Kasumi-1 (cell line): ENCODE measurements at places on chromosomes 5 and 9.
A peak's percentile ranks its signal among the peaks of the same experiment; 100 is the strongest.

DNA sequence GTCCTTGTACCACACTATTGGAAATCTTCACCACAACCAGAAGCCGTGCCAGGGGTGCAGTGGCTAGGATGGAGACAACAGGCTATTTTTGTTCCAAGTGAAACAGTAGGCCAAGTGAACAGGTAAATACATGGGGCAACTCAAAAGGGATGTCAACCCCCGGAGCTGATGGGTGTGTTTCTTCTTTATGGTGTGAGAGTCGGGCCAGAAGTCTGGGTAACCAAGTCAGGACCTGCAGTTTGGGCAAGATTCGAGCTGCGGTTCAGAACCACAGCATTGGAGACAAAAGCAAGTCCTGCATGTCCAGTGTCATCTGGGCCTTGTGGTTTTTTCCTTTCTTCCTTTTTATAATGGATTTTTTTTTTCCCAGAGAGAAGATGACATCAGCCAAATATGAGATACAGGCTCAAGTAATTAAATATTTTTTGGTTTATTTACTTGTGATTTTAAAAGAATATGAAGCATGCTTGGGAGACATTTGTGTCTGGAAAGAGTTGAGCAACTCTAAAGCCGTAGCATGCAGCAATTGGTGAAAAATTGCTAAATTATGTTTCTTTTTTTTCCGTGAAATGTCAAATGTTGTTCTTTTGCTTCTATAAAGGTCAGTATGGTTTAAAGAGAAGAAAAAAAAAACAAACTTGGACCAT, 261.6 kb downstream of the ARRDC3 start:
- DNase-seq, result no peak

DNA sequence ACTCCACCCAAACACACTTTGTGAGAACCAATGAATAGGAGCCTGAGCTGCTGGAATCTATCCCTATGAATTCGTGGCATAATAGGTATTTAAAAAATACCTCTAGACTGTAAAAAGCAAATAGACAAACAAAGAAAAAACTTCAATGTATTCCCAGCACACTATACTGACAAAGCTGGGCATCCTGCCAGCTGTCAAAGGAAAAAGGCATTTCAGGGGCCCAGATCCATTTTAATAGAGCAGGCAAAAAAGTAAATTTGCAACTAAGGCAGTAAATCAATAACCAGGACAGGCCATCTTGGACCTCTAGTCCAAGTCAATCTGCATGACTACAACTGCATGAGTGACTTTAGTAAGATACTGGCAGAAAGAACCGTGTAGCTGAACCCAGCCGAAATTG, 25.6 kb upstream of the LARP1 start:
- DNase-seq, result no peak

DNA sequence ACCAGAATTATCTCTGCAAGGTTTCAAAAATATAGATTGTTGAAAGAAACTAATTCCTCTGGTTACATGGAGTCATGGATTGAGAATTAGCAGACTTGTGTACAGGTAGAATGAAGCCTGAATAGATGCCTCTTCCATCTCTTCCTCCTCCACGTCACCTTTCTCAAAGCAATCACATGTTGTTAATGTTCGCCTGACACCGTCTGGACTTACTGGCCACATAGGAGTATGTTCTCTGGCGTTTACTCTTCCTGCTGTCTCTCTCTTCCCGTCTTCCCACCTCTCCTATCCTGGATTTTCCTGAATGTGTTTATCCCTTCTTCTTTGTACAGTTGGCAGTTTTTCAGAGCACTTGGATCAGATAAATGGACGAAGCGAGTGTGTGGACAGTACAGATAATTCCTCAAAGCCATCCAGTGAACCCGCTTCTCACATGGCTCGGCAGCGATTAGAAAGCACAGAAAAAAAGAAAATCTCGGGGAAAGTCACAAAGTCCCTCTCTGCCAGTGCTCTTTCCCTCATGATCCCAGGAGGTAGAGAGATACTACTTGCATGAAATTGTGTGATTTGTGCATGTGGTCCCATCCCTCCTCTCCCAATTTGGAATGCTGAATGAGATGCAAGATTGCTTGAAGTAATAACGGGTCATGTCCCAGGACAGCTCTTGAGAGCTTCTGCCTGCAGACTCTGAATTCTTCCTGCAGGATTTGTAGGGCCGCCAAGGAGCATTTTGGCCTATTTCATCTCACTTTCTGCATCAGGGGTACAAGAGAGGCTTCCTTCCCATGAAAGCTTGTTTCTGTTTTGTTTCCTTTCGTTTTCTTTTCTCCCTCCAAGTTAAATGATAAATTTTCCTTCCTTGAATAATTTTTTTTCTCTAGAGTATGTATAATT, 47.3 kb downstream of the CD180 start:
- DNase-seq, result no peak

DNA sequence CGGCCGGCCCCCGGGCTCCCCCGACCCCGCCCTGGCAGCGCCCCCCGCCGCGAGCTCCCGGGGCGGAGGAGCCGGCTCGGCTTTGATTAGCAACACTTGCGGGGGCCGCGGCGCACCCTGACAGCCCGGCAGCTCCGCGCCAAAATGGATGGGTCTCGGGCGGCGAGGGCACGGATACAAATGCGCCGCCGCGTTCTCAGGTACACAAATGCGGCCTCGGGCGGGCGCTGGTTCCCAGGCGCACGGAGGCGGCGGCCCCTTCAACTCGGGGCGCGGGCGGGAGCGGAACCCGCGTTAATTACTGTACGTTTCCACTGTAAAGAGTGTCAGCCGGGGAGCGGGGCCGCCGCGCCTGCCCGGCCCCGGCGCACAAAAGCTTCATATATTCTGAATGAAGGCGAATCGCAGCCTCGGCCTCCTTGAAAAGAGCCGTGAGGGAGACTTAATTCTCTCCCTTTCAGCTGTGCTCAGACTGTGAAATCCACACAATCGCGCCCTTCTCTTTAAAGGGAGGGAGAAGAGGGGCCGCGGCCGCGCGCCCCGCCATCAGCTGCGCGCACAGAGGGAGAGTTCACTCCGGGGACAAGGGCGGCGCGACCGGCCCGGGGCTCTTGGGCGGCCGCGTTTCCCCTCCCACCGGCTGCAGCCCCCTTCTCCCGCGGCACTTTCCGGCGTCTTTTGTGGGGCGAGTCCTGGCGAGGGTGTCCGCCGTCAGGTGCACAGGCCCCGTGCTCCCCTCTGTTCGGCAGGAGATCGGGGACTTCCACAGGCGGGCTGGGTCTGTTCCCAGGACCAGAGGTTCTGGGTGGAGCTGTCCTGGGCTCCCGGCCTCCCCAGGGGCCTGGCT, 27.0 kb downstream of the MSX2 start:
- no peak for DNase-seq

DNA sequence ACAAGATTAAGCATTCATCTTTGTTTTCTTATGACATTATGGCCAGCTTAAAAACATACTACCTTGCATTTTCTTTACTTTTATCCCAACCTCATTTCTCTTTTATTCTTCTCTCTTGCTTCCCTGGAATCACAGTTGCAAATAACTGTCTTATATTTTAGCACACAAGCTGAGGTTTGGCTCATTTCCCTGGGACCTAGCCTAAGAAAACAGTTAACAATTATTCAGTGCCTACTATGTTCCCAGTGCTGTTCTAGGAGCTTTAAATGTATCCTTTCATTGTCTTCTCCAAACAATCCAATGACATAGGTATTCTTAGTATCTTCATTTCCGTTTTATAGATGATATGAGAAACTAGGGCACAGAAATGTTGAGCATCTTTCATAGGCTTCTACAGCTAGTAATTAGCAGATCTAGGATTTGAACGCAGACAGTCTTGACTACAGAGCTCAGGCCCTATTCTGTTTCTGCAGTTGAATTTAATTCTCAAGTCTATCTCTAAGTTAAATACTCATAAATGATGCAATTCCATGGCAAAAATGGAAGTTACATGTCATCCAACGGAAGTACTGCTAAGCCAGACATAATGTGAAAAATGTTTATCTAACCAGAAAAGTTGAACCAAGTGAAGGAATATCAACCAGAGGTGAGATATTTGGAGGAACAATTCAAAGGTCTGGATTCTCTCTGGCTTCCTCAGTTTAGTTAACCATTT, 52.3 kb upstream of the MTAP start:
- no peak for DNase-seq

DNA sequence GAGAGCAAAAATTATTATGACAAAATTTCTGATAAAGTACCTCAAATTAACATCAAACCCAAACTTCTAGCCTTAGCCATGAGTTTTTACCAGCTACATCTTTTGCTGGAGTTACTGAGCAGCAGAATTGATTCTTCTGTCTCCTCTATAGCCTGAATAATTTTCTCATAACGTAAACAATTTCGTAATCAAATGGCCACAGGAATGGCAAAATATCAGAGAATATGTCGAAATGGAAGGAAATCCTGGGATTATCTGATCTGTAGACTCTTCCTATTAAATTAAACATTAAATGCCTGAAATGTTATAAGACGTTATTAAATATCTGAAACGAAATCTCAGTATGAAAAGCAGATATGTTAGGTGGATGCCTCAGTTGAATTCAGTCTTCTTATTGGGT, 41.1 kb downstream of the LURAP1L start:
- no peak for DNase-seq

- DNase-seq, result peak; percentile 92
These were observed 20.8 kb upstream of the ADRB2 start for GRCh38 chr5:148805326-148806290.

- DNase-seq, result no peak
These were observed 147.5 kb downstream of the MPDZ start for GRCh38 chr9:13131991-13132390.

GRCh38 chr9:136565086-136565714, 19.4 kb upstream of the NOTCH1 start:
- no peak for DNase-seq

DNA sequence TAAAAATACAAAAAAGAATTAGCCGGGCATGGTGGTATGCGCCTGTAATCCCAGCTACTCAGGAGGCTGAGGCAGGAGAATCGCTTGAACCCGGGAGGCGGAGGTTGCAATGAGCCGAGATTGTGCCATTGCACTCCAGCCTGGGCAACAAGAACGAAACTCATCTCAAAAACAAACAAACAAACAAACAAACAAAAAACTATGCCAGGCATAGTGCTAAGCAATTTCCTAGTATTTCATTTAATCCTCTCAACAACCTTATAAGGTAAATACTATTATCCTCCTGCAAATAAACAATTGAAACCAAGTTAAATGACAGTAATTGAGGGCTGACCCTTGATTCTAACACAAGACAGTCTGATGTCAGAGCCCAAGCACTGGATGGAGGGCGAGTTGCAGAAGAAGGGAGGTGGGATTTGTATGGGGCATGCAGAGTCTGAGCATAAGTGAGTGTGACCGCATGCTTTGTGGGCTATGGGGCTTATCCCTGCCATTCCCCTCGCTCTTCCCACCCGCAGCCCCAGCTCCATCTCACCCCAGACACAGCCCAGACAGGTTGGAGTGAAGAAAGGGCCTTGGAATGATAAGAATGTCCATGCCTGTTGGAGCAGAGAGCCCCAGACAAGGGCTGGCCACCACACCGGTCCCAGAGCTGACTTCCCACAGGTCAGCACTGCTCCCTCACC, 24.3 kb upstream of the RPS14 start:
- DNase-seq, result no peak

DNA sequence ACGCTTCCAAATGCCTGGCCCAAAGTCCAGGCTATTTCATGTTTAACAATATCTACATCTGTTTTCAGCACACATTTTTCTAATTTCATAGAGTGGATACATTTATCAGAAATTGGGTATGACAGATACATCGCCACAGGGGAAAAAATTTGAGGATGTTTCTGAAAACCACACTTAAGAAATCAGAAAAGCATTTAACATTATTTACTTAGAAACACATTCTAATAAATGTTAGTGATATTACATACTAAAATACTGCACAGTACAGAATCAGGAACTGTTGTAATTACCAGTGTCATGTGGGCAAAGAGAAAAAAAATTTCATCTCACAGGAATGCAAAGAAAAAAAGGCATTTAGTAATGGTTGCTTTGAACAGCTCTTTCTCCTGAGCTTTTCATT, 310.5 kb upstream of the KIF2A start:
- DNase-seq, result no peak

GRCh38 chr9:7906783-7907550, 107.4 kb upstream of the DMAC1 start:
- DNase-seq, result no peak

DNA sequence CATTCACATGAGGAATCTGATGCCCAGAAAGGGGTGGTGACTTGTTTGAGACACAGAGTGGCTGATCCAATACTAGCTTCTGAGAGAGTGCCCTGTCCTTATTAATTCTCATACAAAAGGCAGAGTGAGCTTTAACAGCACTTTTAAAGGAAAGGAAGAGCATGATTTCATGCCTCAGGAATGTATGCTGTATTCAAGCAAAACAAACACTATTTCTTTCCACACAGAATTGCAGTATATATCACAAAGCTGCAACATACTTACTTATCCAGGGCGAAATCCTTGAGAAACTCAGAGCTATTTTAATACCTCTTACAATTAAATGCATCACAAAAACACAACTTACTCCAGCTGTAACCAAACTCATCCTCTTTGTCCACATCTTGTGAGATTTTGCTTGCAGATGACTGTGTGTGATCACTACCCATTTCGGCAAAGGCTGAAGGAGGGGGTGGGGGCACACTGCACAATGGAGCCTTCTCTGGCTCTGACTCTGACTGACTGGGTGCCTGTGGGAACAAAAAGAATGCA, 139.8 kb downstream of the MPDZ start:
- DNase-seq, result no peak

DNA sequence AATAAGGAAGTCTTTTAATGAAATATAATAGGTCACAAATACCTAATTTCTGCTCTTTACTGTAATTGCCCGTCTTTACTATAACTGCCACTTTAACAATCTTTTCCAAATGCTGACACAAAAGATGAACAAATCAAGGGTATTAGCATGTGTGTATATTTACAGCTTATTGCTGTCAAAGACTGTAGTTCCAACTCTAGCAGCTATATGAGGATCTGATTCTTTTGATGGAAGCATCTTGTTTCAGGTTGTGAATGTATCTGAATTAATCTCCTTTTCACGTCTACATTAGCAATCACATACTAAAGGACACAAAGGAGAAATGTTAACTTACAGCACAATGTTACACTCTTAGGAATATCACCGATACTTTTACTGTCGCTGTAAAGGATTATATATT, 27.9 kb downstream of the RFX3 start:
- DNase-seq, result no peak

DNA sequence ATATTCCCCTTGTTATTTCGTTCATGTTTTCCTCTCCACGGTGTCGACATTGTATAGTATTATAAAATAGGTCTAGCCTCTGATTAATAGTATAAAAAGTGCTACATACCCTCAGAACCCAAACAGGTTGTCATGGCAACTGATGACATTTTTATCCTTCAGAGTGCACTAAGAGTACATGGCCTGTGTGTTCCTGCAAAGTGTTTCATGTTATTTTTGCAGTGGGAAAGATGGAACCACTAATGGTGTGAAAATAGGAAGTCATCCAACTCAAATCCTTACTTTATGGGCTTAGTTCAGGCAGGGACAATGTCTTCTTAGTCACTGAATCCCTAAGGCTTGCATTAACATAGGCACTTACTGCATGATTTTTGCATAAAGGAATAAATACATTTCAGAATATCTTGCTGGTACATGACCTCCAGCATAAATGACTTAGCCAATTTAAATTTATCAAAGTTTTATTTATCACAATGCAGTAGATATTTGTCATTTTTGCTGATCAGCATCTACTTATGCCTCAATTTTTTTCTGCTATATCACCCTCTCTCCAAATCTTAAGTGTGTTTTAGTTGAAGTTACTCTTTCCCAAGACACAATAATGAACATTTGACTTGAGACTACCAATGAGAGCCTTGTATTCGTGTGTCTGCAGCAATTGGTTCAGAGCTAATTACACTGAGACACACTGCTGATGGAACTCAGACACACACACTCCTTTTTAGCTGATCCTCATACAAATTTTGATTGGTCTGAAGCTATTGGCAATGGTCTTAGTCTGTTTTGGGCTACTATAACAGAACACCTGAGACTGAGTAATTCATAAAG, 243.7 kb downstream of the KCTD16 start:
- DNase-seq, result no peak

GRCh38 chr9:128484686-128485413, 19.7 kb upstream of the GLE1 start:
- DNase-seq, result no peak
